ENCODE measurements at places on chromosomes 11 and 22.

DNA sequence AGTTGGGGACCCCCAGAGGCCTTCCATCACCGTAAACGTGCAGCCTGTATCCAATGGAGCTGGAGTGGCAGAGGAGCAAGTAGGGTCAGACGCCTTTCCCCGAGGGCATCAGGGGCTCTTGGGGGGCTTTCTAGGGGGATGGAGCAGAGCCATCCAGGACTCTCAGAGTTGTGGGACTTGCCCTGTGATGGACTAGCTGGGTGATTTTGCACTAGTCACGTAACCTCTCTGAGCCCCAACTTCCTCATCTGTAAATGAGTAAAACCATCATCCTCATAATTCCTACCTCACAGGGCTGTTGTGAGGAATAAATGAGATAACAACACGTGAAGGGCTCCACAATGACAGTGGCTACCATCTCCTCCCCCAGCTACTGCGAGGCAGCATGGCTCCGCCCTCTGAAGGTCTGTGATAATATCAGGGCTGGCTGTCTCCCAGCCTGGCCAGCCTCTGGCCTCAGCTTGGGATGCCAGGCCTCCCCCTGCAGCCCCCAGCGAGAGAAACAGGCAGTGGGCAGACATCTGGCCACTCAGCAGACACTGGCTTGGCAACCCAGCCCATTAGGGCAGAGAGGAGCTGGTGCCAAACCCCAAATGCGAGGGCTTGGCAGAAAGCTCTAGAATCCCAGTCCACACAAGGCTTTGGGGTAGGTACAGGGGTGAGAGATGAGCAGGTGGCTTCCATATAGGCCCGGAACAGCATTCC, 6.7 kb downstream of the USP2 start:
- no peak for DNase-seq

GRCh38 chr22:48376428-48376827, 1451.2 kb downstream of the BRD1 start:
- no peak for DNase-seq

DNA sequence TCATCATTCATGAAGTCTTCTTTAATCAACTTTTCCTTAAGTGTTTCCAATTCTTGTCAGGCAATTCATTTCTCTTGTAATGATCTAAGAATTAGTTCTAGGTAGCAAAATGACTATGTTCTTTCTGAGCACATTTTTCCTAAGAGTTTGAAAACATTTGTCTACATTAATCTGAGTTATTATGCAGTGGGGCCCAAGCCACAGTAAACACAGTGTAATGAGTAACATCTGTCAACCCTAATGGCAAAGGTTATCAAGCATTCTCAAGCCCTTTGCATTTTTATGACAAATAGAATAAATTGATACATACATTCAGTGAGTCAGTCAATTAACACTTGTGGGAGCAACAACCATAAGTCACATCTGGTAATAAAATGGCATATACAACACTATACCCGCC, 106.7 kb upstream of the ZC3H12C start:
- no peak for DNase-seq

- DNase-seq: no peak
Measured at GRCh38 chr22:47587861-47588577, 825.6 kb downstream of the TBC1D22A start.

- no peak for DNase-seq
Measured at GRCh38 chr11:72243173-72244059, 560 bp downstream of the PHOX2A start.

DNA sequence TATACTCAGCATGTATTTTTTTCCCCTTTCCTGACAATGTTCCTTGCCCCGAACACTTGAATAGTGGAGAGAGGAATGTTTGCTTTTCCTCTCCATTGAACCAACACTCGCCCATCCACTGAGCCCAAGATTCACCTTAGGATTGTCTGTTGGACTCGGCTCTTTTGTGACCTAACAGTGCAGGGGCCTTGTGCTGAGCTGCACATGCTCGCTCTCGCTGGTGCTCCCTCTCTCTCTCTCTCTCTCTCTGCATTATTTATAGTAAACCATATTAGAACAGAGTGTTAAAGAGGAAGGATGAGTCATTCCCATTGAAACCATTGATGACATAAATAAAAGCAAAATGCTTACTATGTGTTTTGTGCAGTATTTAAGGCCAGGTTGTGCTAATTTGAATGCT, 20.7 kb downstream of the ZBTB16 start:
- DNase-seq: peak; percentile 77

GRCh38 chr22:48578138-48579042, 1249.3 kb downstream of the BRD1 start:
- peak; percentile 37 for DNase-seq

GRCh38 chr11:60118338-60118737, 29.9 kb downstream of the MS4A2 start:
- DNase-seq: no peak

DNA sequence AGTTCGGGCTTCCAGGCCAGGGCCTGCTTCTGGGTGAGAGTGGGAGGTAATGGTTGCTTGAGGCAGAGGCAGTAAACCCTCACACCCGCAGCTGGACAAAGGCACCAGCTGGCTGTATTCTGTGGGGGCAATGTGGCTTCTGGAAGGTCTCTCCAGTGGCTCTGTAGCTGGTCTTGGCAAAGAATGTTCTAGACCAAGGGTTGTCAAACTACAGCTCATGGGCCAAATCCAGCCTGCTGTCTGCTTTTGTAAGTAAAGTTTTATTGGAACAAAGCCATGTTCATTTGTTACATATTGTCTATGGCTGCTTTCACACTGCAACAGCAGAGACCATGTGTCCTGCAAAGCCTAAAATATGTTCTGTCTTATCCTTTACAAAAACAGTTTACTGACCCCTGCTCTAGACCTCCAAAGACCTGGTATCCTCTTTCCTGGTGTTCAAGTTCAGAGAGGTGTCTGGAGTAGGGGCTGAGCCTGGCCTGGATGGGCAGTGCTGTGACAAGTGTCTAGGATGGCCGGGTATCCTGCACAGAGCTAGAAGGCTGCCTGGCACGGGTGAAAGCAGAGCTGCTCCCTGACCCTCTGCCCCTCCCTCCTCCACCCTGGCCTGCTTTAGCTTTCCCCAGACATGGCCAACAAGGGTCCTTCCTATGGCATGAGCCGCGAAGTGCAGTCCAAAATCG, 3.4 kb downstream of the TAGLN start:
- no peak for DNase-seq

- DNase-seq: peak; percentile 83
Measured at GRCh38 chr11:93921695-93922468, 71.5 kb upstream of the VSTM5 start.

- DNase-seq: peak; percentile 85
Measured at GRCh38 chr11:1341928-1342524, 32.6 kb upstream of the TOLLIP start.

GRCh38 chr22:17064498-17065100, 20.2 kb upstream of the IL17RA start:
- DNase-seq: no peak

- no peak for DNase-seq
Measured at GRCh38 chr11:25943777-25944661, 387.9 kb upstream of the ANO3 start.

DNA sequence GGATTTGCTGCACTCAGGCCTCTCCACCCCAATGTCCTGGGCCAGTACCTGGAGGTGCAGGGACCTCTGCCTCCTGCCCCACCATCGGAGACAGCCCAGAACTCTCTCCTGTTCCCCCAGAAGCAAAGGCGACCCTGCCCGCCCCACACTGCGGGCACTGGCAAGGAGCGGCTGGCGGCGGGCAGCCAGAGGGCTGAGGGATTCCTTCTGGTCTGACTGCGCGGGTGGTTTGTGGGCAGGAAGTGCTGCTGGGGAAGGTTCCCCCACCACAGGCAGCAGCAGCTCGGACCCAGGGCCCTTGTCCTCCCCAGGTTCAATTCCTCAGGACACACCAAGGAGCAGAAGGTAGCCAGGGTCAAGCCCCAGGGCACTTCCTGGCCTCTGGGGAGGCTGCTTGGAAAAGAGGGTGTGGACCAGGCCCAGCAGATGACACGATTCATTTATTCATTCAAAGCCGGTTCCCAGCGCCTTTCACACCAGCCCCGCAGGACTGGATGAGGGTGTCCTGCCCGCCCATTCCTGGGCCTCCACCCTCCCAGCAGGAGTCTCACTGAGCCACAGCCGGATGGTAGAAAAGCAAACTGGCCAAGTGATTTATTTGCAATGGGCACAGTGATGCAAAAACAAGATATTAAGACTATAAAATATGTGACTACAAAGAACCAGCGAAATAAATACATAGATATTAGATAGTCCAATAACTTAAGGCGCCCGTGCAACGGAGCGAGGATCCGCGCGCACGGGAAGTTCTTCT, 1.2 kb downstream of the PHLDA2 start:
- peak; percentile 40 for DNase-seq

DNA sequence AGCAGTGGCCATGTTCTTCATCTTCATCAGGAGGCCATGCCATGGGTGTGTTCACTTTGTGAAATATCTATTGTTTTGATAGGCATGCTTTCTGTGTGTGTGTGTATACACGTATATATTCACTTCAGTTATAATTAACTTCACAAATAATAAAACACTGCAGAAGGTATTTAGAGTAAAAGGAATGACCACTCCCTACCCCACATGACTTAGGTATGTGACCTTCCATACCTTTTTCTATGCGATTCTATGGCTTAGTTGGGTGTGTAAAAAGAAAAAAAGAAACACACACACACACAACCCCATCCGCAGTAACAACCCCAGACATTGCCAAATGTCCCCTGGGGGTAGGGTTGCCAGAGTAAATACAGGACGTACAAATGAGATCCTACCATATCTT, 72.0 kb downstream of the CYTH4 start:
- no peak for DNase-seq

GRCh38 chr22:43474161-43475101, 62.6 kb downstream of the MPPED1 start:
- no peak for DNase-seq

DNA sequence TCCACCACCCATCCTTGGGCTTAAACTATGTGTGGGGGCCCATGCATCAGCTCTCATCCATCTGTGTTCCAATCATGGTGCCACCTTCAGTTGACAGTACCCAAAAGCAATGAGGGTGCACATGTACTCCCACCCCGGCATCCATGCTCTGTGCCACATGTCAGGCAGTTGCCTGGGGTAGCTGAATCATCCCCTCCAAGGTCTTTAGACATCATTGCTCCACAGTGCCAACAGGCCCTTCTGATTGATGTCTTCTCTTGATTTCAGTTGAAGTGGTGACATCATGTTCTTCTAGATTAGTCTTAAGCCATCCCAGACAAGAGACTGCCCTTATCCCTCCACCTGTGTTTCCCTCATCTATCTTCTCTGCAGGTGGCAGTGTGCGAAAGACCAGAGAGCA, 42.5 kb downstream of the TMPRSS5 start:
- no peak for DNase-seq

DNA sequence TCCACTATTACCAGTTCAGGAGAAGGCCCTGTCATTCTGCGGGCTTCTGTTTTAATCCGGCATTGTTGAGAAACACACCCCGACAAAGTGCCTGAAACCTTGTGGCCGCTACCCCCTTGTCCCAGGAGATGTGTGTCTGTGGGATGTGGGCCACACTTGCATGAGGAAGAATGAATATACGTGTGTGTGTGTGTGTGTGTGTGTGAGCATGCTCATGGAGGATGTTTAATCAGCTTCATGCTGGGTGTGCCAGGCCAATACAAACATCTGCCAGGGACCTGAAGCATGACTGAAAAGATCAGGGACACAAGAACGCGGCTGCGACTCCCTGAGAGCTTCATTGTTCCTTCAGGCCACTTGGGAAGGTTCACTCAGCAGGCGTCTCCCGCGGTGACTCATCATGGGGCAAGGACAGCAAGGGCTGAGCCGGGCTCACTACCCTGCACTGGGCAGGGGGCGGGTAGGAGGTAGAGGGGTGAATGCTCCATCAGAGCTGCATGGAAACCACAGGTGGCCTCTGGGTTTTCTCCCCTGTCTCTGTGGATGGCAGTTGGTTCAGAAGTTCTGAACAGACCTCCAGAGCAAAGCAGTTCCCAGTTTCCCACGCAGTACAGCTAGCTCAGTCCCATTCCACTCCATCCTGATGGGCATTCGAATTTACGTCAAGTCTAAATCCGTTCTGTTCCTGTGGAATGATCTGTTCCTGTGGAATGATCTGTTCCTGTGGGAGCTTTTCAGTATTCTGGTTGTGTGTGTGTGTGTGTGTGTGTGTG, 7.0 kb upstream of the MALAT1 start:
- DNase-seq: peak; percentile 98

DNA sequence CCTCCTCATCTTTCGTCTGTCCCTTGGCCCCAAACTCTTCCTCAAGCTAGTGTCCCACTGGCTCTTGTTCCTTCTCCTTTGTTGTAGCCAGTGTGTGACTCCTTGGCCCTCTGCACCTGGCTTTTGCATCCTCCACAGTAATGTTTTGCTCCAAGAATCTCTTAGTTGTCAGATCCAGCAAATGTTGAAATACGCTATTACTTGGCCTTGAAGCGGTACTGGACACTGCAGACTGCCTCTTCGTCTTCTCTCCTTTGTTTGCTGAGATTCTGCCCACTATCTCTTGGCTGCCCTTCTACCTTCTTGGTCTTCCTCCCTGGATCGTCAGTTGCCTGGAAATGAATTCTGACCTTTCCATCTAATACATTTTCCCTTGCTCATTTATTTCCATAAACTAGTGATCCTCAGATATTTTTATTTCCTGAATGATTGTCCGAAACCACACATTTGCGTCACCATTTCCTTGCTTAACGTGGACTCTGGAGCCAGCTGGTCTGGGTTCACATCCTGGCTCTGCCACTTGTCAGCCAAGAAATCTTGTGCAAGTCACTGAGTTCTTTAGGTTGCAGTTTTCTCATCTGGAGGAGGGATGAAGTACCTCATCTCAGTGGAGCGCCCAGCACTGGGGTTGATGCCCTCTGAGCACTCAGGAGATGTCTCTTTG, 113.6 kb downstream of the LDLRAD3 start:
- DNase-seq: no peak

GRCh38 chr11:47388697-47389576, 10.6 kb upstream of the SPI1 start:
- no peak for DNase-seq

DNA sequence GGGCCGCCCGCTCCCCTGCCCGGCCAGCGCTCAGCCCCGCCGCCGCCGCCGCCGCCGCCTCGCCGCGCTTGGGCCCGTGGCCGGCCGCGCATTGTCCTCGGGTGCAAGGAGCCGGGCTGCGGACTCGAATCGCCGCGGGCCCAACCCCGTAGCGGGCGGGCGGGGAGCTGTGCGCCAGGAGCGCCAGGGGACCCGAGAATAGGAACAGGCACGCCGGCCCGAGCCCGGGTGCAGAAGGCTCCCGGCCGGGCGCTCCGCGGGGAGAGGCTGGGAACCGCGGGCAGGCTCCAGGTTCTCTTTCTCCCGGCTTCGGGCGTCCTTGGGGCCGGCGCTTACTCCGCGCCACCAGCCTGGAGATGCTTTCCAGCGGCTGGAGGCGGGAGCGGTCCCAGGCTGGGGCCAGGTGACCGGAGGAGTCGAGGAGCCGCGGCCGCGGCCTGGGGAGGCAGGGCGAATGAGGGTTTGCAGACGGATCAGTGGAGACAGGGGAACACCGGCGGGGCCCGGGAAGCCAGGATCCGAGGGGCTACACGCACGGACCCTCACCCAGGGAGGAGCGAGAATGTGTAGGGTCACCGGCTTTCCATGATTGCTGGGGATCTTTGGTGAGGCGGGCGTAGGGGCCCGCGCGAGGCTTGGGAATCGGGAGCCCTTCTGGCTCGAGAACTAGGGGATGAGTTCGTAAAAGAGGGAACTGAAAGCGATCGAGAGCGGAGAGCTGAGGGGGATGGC, 726 bp downstream of the PKNOX2 start:
- DNase-seq: peak; percentile 26

Measured in A673 (cell line).